SK-N-DZ (cell line): ENCODE measurements at places on chromosomes 1 and 21.

GRCh38 chr1:89754518-89754917 is 66.3 kb upstream of the LRRC8D start:
- DNase-seq = no peak

- no peak for DNase-seq
Measured at GRCh38 chr1:9239622-9240401, 5.2 kb downstream of the H6PD start.

GRCh38 chr1:173134800-173135199 is 72.3 kb downstream of the TNFSF4 start:
- DNase-seq = no peak

DNA sequence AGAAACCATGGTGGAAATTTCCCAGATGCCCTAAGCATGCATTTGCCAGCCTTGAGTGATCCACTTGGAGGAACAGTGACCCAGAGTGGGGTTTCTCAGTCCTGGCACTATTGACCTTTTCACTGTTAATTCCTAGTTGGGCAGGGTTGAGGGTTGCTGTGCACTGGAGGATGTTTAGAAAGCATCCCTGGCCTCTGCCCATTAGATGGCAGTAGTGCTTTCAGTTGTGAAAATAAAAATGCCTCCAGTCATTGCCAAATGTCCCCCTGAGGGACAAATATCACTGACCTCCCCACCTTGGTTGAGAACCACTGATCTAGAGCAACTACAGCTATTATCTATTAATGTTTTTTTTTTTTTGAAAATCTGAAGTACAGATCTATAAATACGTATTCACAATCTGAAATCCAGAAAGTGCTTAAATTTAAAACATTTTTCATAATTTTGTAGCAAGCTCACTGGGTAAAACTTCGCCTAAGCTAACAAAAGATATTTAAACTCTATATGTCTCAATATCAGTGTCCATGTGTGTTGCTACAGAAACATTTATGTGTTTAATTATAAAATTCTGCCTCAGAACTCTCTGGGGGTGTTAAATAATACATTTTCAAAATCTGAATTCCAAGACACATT is 27.3 kb downstream of the F3 start:
- peak; percentile 20 for DNase-seq

GRCh38 chr1:91123773-91124172 is 101.9 kb upstream of the ZNF644 start:
- no peak for DNase-seq

DNA sequence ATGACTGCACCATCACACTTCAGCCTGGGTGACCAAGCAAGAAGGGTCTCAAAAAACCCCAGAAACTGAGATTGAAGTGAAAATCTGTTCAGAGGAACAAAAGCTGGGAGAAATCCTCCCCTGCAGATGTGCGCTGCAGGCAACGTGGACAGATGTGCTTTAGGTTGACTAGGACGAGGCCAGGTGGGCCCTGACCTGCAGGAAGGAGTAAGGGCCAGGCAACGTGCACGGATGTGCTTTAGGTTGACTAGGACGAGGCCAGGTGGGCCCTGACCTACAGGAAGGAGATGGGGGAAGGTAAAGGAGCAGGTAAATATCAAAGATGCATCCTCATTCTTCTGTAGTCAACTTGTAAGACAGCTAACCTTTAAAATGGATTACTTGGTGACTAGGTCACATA is 2.5 kb upstream of the KRTAP12-1 start:
- DNase-seq = no peak

GRCh38 chr1:78678324-78678723 is 28.7 kb downstream of the IFI44 start:
- no peak for DNase-seq

GRCh38 chr1:58159434-58159830 is 387.1 kb downstream of the OMA1 start:
- no peak for DNase-seq

GRCh38 chr1:177944016-177944949 is 25.6 kb downstream of the SEC16B start:
- no peak for DNase-seq

DNA sequence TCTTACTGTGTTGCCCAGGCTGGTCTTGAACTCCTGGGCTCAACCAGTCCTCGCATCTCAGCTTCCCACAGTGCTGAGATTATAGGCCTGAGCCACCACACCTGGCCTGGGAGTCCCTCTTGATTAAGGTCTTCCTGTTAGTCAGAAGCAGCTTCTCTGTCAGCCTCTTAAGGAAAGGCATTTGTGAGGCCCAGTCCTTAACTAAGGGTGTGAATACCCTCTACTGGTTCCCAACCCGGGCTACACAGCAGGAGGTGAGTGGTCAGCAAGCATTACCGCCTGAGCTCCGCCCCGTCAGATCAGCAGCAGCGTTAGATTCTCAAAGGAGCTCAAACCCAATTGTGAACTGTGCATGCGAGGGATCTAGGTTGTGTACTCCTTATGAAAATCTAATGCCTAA is 117.2 kb downstream of the DYRK1A start:
- DNase-seq = no peak

DNA sequence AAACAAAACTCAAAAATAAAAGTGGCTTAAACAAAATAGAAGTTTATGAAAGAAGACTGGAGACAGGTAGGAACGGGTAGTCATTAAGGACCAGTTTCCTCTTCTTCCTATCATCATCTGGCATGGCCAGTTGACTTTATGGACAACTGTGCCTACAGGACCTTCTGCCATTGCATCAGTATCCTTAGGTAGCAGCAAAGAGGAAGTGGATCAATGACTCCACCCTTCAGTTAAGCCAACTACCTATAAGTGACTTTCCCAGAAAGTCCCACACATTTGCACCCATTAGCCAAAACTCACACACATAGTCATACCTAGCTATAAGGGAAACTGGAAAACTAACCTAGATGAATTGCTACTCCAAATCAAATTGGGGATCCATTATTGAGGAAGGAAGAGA is 51.7 kb downstream of the RASAL2 start:
- no peak for DNase-seq

DNA sequence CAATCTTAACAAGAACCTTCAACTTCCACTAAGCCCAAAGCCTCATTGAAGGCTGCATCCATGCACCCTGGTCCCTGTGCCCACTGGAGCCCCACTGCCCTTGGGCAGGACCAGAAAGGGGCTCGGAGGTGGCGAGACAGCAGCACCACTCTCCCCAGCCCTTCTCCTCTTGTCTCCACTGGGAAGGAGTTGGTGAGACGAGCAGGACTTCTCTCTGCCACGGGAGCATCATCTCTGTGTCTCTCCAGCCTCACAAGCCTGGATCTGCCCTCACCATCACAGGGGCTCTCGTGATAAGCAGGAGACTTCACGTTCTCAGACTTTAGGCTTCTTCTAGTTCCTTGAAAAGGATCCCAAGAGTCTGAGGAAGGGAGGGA is 7.2 kb upstream of the ETV3L start:
- no peak for DNase-seq

- no peak for DNase-seq
Measured at GRCh38 chr1:206691604-206692003, 6.9 kb downstream of the MAPKAPK2 start.

DNA sequence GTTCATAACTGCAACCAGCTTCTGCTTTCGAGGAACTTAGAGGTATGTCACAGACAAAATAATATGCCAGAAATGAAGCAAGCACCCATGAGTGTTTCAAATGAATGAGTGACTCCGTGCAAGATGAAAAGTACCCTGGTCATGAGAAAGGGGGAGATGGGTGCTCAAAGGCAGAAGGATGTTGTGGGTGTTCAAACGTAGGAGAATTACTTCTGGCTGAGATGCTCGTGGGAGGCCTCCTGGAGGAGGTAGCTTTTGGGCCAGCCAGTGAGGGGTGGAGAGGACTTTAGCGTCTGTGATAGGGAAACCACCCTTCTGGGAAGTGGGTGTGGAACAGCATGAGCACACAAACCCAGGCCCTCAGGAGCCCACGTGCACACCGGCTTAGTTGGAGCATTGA is 113.8 kb downstream of the SYF2 start:
- DNase-seq = no peak

GRCh38 chr21:17460094-17460493 is 52.7 kb upstream of the CXADR start:
- DNase-seq = no peak

DNA sequence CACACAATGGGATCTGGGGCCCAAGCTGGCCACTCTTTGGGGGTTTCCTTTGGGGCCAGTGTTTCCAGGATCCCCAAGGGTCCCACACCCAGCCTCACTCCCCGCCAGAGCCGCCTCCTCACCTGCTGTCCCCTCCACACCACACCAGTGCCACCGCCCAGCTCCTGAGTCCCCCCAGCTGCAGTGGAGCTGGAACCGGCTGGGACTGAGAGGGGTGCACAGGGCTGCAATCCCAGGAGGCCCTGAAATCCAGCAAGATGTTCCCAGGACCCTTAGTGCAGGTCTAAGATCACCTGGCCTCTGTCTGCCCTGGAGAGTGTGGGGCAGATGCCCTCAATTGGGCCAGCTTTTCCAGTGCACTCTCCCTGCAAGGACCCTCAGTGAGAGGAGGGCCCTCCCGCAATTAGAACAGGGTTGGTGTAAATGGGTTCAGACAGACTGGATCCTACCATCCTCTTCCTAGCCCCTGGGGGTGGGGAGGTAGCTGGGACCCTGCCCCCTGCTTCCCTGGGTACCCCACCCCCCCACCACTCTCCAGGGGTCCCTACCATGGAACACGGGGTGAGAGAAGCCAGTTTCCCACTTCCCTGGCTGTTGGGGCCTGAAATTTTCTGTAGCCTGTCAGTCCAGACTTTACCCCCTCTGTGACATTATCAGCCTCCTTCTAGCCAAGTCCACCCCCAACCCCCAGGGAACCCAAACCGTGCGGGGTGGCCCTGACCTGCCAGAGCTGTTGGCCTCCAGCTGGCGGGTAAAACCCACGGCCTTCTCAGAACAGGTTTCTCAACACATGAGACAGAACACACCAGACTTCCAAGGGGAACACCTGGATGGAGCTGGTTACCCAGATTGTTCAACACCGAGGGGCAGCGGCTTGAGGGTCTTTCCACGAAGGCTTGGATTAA is 7.0 kb downstream of the KRTAP10-12 start:
- DNase-seq = no peak

DNA sequence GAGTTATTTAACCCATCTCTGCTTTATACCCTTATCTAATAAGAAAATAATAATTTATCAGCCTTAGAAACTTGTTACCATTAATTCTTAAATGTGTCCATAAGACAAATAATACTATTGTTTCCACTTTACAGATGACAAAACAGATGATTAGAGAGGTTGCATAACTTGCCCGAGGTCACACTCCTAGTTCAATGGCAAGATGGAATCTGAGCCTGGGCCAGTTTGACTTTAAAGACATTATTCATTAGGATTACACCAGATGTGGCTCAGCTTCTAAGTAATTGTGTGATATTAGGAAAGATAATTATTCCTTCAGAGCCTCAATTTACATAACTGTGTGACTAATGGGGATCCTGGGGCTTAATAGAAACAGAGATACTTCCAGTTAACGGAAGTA is 42.3 kb upstream of the KCNK2 start:
- no peak for DNase-seq
